CD4-positive, alpha-beta memory T cell (primary cell): ENCODE measurements at places on chromosomes 5 and 9. TPM values are rescaled to one million over a fixed set of nuclear protein-coding genes. Genes with fewer than 3 reads are reported as not detected.

TMEM161B gene
- 13.2 TPM for polyA plus RNA-seq

CSNK1G3 gene
- polyA plus RNA-seq: 26.4 TPM

MEIKIN gene
- polyA plus RNA-seq: not detected

PCDHA9 gene
- not detected for polyA plus RNA-seq

KIF12 gene
- not detected for polyA plus RNA-seq

FOXI1 gene
- not detected for polyA plus RNA-seq

FSTL4 gene
- not detected for polyA plus RNA-seq

PCDHAC1 gene
- not detected for polyA plus RNA-seq

NEUROG1 gene
- polyA plus RNA-seq: not detected

CDKN2A gene
- 5.4 TPM for polyA plus RNA-seq

INVS gene
- polyA plus RNA-seq: 6.5 TPM

ITK gene
- polyA plus RNA-seq: 141 TPM

SH3TC2 gene
- polyA plus RNA-seq: not detected

GIN1 gene
- 10.2 TPM for polyA plus RNA-seq

CBY3 gene
- 0.36 TPM for polyA plus RNA-seq

PTPDC1 gene
- polyA plus RNA-seq: 2.1 TPM

CTNNA1 gene
- polyA plus RNA-seq: 12.2 TPM

AQP3 gene
- polyA plus RNA-seq: 562 TPM

PCDHGA7 gene
- polyA plus RNA-seq: not detected

IFNA13 gene
- not detected for polyA plus RNA-seq

LRRTM2 gene
- polyA plus RNA-seq: not detected

PCDHB4 gene
- not detected for polyA plus RNA-seq

ZBTB43 gene
- polyA plus RNA-seq: 11.4 TPM

STPG3 gene
- polyA plus RNA-seq: not detected

MTRR gene
- polyA plus RNA-seq: 117 TPM

CTNND2 gene
- polyA plus RNA-seq: 0.65 TPM

PTRH1 gene
- polyA plus RNA-seq: 25.6 TPM

KCNIP1 gene
- not detected for polyA plus RNA-seq

SPAAR gene
- not detected for polyA plus RNA-seq
